ENCODE measurements at places on chromosomes 16 and 17.

DNA sequence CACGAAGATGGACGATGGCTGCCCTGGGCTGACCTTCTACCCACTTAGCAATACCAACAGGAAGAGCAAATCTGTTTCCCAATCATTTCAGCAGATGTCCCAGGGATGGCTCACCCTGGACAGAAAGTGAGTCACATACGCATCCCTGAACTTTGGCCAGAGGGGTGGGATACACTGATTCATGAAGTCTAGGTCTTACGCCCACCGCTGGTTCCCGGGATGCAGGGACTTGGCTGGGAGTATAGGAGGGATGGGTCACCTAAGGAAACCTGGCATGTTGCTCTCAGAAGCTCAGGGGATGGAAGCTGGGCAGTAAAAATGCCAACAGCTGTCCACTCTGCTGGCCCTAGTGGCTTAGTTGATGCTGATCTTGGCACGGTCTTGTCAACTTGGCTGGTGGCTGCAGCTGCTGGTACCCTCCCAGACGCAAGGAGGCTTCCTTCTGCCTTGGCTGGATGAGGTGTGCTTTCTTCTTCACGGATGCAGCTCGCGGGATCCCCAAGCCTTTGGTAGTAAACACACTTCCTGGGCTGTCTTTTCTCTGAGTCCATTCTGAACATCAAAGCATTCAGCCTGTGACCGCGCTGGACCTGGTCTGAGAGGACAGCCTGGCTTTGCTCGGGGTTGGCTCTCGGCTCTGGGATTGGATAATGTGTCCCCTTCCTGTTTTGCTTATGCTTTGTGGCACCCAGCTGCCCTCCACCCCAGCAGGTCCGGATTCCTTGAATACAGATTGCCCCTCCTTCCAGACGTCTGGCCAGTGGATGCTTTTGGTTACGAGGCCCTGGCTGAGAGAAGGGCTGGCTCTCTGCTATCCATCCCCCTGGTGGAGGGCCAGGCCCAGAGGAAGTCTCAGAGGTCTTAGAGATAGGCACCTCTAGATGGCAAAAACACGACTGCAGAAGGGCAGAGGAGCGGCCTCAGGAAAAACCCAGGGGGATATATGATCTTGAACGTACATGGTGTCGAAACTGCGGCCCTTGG, 71.5 kb downstream of the RAP1GAP2 start:
- no peak for DNase-seq

- DNase-seq, result peak; percentile 75
Observed at GRCh38 chr17:3911271-3912053, 4.8 kb downstream of the P2RX1 start.

DNA sequence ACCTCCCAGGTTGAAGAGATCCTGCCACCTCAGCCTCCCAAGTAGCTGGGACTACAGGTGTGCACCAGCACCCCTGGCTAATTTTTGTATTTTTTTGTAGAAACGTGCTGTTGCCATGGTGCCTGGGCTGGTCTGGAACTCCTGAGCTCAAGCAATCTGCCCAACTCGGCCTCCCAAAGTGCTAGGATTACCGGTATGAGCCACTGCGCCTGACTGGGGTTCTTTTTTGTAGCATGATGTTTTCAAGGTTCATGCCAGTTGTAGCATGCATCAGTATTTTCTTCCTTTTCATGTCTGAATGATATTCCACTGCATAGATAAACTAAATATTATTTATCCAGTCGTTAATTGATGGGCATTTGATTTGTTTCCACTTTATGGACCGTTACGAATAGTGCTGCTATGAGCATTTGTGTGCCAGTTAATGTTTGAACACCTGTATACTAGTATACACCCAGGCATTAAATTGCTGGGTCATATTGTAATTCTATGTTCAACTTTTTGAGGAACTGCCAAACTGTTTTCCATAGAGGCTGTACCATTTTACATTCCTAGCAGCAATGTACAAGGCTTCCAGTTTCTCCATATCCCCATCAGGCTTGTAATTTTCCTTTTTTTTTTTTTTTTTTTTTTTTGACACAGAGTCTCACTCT, 24.8 kb upstream of the CEP20 start:
- no peak for DNase-seq

DNA sequence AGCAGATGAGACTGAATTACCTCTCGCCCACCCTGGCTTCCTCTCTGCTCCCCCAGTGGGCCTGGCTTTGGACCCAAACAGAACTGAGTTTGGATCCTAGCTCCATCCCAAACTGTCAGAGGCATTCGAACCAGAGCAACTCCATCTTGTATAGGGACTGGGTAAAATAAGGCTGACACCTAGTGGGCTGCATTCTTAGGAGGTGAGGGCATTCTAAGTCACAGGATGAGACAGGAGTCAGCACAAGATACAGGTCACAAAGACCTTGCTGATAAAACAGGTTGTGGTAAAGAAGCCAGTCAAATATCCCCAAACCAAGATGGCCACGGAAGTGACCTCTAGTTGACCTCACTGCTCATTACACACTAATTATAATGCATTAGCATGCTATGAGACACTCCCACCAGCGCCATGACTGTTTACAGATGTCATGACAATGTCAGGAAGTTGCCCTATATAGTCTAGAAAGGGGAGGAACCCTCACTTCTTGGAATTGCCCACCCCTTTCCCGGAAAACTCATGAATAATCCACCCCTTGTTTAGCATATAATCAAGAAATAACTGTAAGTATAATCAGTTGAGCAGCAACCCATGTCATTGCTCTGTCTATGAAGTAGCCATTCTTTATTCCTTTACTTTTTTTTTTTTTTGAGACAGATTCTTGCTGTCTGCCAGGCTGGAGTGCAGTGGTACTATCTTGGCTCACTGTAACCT, 44.4 kb downstream of the LYRM1 start:
- no peak for DNase-seq

- DNase-seq, result no peak
Observed at GRCh38 chr16:30741461-30741914, 6.7 kb upstream of the PHKG2 start.

- DNase-seq, result peak; percentile 94
Observed at GRCh38 chr16:67109407-67110135, at the start of gene PHAF1. PHAF1 (plus strand) TSS chr16:67109941; CDS start chr16:67110176, 235 bp downstream.

- DNase-seq, result no peak
Observed at GRCh38 chr17:32259586-32259985, 6.0 kb upstream of the RHBDL3 start.

GRCh38 chr17:81869221-81870130, 1.7 kb downstream of the ARHGDIA start:
- DNase-seq, result no peak

- DNase-seq, result no peak
Observed at GRCh38 chr17:58005031-58005727, 1.9 kb downstream of the SRSF1 start.

DNA sequence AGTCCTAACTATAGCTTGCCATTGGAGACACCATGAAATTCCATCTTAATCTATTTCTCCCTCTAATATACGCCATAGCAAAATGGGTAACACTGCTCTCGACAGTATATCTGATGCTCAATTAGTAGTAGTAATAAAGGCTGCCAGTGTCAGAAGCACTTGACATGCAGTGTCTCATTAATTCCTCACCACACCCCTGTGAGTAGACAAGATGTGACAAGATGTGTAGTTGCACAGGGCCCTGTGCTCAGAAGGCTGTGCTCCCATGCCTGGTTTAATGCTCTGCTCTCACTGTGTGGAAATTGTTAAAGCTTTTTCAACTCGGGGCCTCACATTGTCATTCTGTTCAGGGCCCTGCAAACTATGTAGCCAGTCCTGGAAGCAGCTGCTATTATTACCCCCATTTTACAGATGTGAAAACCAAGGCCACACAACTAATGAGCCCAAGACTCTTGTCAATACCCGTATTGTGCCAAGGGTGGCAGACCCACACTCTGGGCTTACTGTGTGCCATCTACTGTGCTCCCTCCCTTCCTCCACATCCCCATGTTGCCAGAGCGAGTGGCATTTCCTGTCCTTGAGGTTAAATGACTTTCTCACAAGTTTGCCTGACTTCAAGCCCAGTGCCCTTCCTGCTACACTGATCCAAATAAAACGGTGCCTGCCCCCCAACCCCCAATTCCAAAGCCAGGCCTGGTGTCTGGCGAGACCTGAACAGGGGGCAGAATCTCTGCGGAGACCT, 287.3 kb upstream of the CCL2 start:
- no peak for DNase-seq

DNA sequence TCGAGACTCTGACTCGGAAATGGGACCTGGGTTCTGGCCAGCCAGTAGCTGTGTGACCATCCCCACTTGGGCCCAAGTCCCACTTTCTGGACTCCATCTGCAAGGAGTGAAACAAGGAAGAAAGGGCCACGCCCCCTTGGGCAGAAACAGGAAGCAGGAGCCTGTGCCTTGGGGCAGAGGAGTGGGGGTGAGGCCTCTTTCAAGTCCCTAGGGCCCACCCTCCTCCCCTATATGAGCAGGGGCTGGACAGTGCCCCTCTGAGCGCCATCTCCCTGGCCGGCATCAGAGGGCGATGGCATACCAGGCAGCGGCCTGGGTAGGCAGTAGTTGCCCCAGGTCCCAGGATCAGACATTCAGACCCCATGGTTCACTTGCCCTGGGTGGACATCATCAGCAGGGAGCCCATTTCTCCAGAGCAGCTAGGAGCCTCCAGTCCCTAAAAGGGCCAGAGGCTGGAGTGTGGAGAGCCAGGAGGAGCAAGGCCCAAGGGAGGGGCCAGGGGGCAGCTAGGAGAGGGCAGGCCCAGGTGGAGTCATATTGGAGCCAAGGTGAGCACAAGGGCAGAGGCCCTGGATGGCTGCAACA, 7.1 kb downstream of the BCAR1 start:
- no peak for DNase-seq

DNA sequence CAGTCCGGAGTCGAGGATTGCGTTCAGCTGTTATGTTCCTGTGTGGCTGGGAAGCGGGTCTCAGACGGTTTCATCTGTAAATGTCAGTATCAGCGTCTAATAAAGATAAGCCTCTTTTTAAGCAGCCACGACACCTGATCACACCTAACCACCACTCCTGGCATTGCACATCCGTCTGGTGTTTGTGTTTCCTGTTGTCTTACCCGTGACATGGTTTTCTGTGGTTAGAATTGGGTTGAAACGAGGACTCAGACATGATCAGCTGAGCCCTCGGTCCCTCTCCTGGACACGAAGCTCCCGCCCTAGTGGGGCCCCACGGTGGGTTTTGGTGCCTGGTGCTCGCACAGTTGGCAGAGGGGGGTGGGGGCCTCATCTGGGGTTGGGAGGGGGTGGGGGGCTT, 18.3 kb downstream of the CPNE7 start:
- DNase-seq, result peak; percentile 64

DNA sequence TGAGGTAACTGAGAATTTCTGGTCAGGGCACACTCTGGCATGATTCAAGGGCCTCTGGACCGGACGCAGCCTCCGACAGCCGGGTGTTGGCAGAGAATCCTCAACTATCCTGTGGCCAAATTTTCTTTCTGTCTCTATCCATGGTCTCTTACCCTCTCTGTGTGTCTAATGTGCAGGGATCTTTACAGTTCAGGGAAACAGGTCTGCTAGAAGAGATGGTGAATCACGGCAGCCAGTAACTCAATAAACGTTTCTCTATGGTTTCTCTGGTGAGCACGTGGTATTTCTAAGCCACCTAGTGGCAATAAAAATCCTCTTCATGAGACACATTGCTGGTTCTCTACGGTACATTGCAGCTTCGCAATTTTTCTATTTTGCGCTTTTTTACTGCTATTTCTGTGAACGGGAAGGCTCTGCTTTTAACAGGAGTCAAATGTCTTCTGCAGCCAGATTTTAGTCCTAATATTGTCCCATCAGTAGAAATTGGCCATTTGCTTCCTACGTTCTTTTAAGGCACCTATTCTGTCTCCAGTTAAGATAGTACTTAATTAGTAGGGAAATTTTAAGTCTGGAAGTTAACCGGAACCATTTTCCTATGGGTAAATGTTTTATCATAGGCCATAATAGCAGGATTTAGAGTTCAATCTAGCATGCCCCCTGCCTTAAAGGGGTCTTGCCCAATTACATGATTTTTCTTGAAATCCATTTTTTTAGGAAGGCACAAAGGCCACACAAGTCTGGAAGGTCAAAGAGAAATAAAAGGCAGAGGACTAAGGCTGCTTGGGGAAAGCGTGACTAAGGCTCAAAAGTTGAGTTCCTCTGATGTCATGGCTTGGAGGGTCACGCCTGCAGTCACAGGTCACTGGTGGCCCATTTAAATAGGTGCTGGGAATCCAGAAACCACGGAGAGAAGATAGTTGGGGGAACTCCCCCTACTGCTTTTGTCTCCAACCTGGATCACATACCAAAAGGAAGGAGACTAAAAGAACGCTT, 31.5 kb downstream of the QPRT start:
- DNase-seq, result peak; percentile 74

- DNase-seq, result no peak
Observed at GRCh38 chr17:73334771-73335513, 23.1 kb upstream of the CDC42EP4 start.

DNA sequence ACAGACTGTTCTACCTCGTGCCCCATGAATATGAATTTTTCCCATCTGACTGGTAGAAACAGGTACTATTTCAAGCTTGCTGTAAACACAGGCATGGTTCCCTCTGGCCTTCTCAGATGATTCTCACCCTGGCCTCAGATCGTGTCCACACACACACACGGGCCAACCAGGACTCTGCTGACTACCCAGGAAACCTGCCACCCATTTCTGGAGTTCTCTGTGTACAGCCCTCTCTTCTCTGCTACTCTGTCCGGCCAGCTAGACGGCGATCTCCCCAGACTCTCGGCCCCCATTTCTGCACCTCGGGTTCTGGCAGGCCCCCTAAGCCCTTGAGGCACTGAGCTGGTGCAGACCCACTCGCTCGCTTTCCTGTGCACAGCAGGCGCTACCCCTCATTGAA, 31.2 kb downstream of the RPA1 start:
- DNase-seq, result no peak

GRCh38 chr17:4329838-4330237, 36.6 kb downstream of the UBE2G1 start:
- no peak for DNase-seq

GRCh38 chr16:53849585-53849984, 145.6 kb downstream of the FTO start:
- no peak for DNase-seq

- DNase-seq, result peak; percentile 35
Observed at GRCh38 chr16:57141822-57142631, 43.8 kb downstream of the PSME3IP1 start.

- no peak for DNase-seq
Observed at GRCh38 chr17:63358111-63358839, 87.8 kb downstream of the CYB561 start.

DNA sequence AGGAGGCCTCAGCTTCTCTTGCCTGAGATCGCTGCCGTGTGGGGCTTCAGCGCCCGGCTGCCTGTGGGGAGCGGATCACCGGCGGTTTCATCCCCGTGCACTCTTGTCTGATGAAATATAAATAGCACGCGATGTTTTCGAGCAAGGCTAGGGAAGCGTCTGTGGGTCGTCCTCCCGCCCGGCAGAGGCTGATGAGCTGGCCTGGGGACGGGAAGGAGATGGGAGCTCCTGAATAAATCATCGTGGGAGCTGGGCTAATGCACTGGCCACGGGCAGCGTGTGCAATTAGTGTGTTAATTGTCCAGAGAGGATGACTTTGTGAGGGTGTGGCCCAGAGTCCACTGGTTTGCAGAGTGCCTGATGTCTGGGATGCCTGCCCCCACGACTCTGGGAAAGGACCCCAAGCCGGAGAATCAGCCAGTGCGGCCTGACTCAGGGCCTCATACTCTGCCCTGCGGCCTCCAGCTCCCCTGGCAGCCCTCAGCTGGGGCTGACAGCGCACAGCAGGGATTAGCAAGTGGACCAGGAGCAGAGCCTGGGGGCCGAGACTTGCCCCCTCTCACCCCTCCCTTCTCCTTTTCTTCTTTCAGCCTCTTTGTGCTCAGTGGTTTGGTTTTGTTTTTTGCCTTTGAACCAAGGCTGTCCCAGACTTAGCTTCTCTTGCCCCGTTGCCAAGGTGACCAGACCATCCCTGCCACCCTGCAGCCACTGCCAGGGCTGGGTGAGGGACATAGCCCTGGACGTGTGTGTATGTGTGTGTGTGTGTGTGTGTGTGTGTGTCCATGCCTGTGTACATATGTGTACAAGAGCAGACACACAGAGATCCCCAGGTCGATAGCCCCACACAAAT, 21.4 kb downstream of the KCNJ12 start:
- DNase-seq, result no peak
